Stimulated activated CD4-positive, alpha-beta T cell treated with anti-CD3 and anti-CD28 coated beads, TNF-alpha, amount 100 ng/mL, for 1 hour (primary cell): ENCODE measurements at places on chromosomes 12 and 14.

GRCh38 chr12:50263832-50264231 is 19.5 kb downstream of the LIMA1 start:
- DNase-seq: no peak

DNA sequence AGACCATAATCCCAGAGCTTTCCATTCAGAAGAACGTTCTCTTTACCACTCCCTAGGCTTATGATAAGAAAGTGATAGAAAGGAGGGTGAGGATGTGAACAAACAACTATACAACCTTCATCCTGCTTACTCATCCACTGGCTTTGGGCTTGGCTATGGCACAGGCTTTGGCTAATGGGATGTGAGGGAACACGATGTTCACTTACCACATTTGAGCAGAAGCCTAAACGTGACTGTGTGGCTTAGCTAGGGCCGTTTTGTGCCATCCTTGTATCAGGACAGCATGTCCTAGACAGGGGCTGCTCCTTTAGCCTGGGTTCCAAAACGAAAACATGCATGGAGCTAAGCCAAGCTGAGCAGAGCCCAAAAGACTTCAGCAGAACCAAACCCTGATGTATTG is 118.6 kb upstream of the CCDC175 start:
- no peak for DNase-seq

DNA sequence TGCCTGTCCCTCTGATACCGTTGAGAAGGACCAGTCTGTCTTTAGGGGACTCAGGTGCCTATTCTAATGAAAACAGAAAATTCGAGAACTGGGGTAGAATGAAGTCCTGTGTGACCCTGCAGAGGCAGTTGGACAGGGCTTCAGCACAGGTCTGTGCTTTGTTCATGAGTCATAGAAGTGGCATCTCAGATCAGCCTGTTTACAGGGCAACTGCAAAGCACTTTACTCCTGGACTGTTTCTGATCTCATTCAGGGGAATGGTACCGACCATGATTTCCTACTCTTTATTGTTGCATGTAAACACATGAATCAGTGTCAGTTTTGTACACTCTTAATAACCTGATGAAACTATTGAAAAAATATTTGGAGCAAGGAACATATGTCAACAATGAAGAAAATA is 1517.0 kb downstream of the AACS start:
- DNase-seq: no peak

DNA sequence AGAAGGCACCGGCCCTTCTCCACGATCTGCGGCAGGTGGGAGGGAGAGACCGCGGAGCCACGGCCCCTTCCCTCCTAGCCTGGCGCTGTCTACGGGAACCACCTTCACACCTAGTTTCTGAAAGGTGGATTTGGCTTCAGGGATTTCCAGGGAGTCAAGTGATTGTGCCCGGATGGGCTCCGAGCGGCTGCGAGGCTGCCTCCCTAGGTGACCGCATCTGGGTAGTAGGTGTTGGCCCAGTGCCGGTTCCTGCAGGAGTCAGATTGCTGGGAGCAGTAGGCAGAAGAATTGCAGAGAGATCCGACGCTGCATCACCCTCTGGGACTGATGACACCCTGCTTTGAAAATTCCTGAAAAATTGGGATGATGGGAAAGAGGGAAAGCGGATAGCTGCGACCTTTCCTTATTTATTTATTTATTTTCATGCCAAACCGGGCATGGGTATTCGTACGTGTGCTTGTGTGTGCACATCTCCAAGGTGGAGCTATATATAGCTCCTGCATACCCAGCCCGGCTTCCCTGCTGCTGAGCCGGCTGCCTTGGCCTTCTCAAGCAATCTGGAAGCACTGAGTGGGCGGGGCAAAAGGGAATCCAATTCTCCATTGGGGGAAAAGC is 1.1 kb downstream of the CNTN1 start:
- DNase-seq: no peak

- DNase-seq: no peak
Observed at GRCh38 chr14:69756298-69756697, 10.6 kb upstream of the SRSF5 start.
